ENCODE measurements at places on chromosomes 2 and 18.

DNA sequence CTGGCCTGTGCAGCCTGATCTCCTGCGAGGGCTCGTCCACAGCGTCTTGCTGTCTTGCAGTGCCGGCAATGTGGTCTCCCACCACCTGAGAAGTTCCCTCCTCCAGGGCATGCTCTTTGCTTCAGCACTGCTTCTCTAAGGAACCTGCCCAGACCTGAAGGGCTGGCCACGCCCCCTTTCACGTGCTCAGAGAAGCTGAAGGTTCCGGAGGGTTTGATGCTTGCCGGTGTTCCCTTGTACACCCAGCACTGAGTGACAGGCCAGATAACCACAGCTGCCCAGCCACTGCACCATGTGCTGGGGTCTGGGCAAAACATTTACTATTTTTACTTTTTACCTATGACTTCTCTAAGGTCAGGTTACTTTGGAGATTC is 1.7 kb upstream of the POLR2D start:
- peak; percentile 38 for DNase-seq

DNA sequence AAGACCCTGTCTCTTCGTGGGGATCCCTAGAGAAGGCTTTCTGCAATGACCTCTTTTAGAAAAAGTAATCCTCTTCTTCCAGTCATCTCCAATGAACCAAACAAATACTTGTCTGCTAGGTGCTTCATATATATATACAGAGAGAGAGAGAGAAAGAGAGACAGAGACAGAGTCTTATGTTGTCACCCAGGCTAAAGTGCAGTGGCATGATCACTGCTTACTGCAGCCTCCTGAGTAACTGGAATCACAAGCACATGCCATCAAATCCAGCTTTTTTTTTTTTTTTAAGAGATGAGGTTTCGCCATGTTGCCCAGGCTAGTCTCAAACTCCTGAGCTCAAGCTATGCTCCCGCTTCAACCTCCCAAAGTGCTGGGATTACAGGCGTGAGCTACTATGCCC is 18.6 kb upstream of the PKDCC start:
- no peak for DNase-seq

- DNase-seq, result no peak
Observed at GRCh38 chr2:128258218-128258617, 60.5 kb downstream of the HS6ST1 start.

- no peak for DNase-seq
Observed at GRCh38 chr2:178830451-178830850, 23.2 kb upstream of the TTN start.

GRCh38 chr2:240957656-240958365 is 40.6 kb upstream of the SNED1 start:
- DNase-seq, result no peak

DNA sequence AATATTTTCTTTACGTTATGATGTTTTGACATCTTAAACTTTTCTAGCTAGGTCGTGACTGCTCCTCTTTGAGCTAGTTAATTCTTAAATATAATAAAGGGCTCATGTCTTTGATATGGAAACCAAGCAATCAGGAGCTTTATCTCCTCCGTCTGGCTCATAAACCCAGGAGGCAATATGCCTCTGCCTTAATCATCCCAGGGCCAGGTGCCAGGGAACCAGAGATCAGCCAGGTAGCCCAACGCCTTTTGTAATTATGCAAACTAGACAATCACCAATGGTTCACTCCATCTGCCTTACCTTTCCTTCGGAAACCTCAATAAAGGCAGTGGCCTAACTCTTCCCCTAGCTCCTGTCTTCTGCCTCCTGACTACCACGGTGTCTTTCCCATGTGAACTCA is 213.7 kb downstream of the KCNJ3 start:
- no peak for DNase-seq

DNA sequence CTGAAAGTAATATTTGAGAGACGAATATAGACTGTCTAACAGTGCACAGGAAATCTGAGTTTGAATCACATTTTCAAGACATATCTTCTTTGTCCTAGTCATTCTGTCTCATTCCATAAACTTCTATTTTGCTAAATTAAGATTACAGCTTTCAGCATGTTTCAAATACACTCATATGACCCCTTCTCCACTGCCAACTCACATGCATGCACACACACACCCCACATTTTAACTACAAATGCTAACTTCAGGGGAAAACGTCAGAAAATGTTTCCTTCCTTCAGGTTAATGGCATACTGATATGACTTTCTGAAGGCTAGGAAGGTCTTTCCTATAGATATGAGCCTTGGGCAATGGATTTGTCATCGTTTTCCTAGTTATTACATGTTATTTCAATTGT is 373.7 kb downstream of the RBM43 start:
- DNase-seq, result no peak

- DNase-seq, result no peak
Observed at GRCh38 chr2:208366215-208367127, 40.1 kb upstream of the PTH2R start.

DNA sequence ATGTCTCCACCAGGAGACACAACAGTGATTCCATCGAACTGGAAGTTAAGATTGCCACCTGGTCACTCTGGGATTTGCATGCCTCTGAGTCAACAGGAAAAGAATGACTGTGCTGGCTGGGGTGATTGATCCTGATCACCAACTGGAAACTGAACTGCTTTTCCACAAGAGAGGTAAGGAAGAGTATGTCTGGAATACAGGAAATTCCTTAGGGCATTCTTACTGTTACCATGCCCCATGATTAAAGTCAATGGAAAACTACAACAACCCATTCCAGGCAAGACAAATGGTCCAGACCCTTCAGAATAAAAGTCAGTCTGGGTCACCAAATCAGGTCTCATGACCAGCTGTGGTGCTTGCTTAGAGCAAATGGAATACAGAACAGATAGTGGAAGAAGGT is 12.0 kb upstream of the DDX1 start:
- no peak for DNase-seq

DNA sequence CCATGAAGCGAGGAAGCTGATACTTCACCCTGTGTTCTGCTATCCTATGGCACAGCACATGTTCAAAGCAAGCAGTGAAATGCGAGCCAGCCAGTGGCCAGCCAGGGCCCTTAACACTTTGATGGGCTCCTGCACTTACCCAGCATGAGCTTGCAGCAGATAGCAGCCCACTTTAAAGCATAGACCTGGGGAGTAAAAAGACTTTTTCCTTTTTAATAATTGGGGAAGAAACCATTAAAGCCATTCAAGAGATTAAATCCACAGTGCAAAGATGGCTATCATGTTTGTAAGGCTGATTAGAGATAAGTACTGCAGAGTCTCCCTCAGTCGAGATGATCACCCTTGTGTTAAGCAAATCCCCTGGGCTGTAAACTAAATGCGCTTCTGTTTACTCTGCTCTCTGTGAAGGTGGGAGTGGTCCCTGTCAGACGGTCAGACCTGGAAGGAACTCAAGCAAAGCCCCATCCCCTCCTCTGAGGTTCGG is 15.7 kb downstream of the CCBE1 start:
- DNase-seq, result no peak

DNA sequence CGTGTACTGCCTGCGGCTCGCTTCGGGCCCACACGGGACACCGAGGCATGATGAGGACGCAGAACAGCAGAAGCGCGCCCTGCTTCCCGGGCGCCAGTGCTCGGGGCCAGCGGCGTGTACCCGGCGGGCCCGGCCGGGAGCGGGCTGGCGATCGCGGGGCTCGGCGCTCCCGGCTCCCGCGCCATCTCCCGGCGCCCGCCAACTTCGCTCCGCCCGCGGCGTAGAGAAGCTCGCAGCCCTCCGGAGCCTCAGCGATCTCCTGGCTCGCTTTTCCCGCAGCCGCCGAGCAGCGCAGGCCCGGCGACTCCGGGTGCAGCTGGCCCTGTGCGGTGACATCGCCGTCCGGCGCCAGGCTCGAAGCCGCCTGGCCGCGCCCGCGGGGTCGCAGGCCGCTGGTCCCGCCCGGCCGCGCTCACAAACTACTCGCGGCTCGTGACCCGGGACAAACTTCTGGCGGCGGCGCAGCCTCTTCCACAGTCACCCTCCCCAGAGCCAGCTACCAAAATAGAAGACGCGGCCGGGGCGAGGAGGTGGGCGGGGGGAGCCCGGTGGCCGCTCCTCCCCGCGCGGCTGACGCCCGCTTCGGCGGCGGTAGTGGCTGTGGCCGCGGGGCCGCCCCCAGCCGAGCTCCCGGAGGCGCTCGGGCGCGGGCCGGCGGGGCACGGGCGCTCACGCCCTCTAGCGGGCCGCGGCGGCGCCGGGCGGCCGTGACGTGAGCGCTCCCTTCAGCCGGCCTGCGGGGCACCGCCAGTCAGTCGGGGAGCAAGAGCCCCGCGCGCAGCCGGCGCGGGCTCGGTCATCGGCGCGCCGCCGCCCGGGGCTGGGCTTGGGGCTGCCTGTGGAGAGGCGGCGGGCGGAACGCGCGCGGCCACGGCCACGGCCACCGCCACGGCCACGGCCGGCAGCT is at the start of gene PTPRM:
PTPRM (plus strand) TSS at position 750 of the 907 bp plus-strand sequence. CDS start 503 bp downstream, outside the sequence.
- no peak for DNase-seq

GRCh38 chr2:65479524-65479923 is 47.1 kb upstream of the SPRED2 start:
- DNase-seq, result no peak

- no peak for DNase-seq
Observed at GRCh38 chr18:9825571-9826073, 60.2 kb upstream of the TXNDC2 start.

GRCh38 chr2:36478332-36478738 is 119.6 kb downstream of the FEZ2 start:
- no peak for DNase-seq

DNA sequence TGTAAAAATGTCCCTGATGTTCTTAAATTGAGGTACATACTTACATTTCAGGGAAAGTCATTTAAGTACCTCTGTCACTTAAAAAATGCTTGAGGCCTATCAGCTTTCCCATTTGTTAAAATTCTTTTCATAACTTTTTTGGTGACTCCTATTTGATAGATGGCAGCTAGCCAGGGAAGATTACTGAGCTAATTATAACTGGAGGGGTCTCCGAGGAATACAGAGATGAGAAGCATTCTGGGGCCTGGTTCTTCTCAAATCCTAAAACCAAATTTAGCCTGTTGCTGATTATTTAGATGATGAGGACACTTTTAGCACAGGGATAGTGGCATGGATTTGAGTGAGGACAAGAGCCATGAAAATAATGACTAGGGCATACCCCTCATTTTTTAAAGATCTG is 4.8 kb downstream of the UGP2 start:
- no peak for DNase-seq

- no peak for DNase-seq
Observed at GRCh38 chr2:237060534-237061312, 25.0 kb upstream of the COPS8 start.

DNA sequence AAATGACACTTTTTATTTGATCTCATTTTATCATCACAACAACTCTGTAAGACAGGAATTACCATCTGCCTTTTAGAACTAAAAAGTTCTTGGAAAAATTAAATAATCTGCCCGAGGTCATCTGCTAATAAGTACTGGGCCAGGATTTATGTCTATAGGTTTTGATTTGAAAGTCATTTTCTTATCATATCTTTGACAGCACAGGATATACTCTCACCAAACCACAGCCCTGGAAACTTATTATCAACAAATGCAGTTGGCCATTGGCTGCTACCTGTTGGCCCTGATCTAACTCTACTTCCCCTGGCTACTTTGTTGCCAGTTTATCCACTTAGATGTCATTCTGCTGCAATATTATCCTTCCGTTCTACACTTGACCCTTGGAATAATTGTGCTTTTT is 354.6 kb downstream of the RAD51AP2 start:
- DNase-seq, result no peak

DNA sequence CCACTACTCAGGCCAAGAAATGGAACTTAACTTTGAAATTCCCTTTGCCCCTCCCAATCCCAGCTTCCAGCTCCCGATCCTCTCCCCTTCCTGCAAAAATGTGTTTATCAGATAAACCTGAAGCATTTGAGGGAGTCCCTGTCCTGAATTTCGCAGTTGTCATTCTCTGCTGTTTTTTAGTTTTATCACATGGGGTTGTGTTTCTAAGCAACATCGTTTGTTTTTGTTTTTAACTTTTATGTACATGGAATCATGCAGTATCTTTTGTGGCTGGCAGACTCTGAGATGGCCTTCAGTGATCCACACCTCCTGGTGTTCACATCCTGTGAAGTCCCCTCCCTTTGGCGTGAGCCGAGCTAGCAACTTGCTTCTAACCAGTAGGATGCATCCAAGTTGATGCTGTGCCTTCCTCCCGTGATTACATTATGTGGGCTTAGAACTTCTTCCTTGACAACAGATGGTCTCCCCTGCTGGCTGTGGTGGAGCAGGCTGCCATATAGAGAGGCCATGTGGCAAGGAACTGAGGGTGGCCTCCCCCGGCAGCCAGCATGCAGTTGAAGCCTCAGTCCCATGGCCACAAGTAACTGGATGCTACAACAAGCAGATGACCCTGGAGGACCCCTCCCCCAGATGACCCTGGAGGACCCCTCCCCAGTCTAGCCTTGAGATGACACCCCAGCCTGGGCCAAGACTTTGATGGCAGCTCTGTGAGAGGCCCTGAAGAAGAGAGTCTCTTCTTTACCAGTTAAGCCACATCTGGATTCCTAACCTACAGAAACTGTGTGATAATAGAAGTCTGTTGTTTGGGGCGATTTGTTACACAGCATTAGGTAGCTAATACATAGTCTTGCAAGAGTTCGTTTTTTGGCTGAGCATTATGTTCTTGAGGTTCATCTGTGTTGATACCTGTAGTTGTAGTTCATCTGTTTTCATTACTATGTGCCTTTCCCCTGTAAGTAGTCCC is 27.7 kb downstream of the SH3BP4 start:
- DNase-seq, result no peak

- no peak for DNase-seq
Observed at GRCh38 chr2:19971691-19972090, 18.2 kb downstream of the WDR35 start.

DNA sequence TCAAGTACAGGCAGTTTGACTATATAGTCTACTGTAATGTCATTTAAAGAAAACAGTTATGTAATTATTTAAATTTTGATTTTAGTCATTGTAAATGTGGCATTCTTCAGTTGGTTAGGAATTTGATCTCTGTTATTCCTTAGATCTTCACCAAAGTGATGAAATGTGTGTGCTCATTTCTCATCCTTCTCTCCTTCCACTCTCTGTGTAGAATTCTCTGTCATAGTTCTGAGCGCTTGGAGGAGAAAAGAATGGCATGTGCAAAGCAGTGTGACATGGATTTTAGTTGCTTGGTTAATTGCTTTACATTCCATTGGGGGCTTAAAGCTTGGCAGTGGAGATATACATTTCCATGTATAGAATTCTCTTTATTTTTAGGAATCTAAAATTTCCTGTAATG is 14.8 kb downstream of the PIK3C3 start:
- DNase-seq, result no peak
